Posterior vena cava (tissue), 2 donors: ENCODE measurements at places on chromosomes 12 and 14. TPM values are rescaled to one million over a fixed set of nuclear protein-coding genes. Genes with fewer than 3 reads are reported as not detected.

The FOXN4 gene
- total RNA-seq, result not detected

The PTPRQ gene
- total RNA-seq, result 1.5 TPM

DNA sequence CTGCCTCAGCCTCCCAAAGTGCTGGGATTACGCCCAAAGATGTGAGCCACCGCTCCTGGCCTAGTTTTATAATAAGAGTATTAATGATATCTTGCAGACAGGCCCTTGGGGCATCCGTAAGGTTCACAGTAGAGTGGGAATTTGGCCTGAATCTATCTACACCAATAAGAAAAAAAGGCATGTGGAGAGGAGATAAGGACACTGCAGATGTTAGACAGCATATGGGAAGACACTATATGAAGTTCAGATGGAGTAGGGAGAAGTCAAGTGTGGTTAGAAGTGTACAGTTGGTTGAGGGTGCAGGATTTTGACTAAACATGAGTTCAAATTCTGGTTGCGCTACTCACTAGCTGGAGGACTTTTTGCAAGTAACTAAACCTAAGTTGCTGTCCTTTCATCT is 8.5 kb upstream of the TTC8 start:
- DNase-seq, result no peak

DNA sequence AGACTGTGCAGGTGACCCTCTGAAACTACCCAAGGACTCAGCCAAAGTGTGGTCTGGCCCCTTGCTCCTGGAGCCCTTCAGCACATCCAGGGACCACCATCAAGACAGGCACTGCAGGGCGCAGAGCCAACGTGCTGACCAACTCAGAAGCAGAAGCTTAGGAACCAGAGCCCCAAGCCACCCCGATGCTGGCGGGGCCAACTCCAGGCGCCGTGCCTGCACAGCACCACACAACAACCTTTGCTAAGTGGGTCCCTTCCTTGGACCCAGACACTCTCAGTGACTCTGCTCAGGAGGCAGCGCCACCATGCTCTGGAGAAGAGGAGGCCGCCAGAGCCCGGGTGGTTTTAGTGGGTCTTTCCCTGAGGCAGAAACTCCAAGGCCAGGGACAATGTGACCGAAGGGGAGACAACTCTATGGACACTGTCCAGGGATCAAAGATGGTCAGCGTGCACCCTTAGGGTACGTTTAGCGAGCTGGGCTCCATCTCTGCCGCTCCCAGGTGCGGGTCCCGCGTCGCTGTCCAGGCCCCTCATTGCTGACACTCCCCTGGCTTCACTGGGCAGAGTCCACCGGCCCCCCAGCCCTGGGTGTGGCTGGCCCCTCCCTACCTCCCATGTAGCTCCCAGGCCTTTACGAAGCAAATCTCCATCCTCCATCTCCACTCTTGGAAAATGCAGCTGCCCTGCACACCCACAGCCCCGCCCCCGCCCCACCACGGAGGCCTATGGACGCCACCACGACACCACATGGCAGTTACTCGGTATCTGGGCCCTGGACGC is 16.1 kb downstream of the CHGA start:
- DNase-seq, result no peak

- DNase-seq, result no peak
Observed at GRCh38 chr12:68115281-68115680, 44.3 kb downstream of the IFNG start.

- DNase-seq, result no peak
Observed at GRCh38 chr14:87044807-87045206, 948.2 kb downstream of the GALC start.
